DMS53 (cell line): ENCODE measurements at places on chromosomes 7 and 10.

GRCh38 chr7:24869572-24869971 is 110.4 kb downstream of the OSBPL3 start:
- no peak for DNase-seq

GRCh38 chr7:351681-352480 is 61.9 kb downstream of the FOXL3 start:
- DNase-seq, result no peak

- DNase-seq, result no peak
Observed at GRCh38 chr10:4347397-4347796, 478.6 kb upstream of the AKR1E2 start.

DNA sequence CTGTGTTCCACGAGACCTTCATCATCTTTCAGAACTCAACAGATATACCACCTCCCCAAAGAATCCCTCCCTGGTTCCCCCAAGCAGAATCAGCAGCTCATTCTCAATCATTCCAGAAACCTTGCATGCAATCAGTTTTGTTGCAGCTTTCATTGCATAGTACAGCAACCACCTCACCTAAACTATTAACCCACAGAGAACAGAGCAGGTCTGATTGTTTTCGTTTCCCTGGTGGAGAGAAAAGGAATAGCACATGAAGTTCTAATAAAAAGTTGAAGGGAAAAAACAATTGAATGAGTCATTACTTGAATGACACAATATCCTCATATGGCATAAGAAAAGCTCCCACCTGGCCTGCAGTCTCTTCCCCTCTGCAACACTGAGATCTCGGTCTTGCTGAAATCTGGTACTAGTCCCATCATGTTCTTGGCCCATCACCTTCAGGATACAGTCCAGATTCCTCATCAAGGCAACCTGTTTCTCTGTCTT is 147.1 kb upstream of the GDF10 start:
- peak; percentile 70 for DNase-seq

DNA sequence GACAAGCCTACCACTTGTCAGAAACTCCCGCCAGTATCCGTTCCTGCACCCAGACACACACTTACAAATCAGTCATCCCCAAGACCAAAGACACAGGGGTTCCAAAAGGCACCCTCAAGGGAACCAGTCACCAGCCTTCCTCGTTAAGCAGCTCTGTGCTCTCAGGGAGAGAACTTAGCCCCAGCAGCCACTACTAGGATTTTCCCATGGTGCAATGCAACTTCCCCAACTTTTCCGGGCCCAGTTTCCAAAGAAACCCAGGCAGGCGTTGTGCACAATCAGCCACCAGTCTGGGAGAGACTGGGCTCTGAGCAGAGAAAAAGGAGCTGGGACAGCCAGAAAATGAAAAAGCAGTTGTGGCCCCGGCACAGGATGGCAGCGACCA is 1.2 kb downstream of the DLG5 start:
- peak; percentile 41 for DNase-seq

DNA sequence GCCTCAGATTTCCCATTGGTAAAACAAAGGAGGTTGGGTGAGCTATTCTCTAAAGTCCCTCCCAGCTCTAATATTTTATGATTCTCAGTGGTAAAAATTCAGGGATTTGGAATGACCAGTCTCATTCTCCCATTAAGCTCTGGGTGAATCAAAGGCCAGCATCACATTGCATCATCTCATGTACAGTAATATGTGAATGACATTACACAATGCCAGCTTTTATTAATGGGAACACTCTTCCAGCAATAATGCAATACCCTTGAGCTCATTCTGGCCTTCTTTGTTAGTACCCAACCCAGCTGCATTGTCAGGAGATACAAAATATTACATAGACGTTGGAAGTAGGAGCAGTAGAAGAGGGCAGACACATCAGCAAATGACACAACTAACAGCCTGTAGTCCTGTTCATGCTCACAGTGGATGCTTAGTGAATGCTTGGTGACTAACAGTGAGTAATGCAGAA is 100.0 kb upstream of the EGR2 start:
- no peak for DNase-seq

DNA sequence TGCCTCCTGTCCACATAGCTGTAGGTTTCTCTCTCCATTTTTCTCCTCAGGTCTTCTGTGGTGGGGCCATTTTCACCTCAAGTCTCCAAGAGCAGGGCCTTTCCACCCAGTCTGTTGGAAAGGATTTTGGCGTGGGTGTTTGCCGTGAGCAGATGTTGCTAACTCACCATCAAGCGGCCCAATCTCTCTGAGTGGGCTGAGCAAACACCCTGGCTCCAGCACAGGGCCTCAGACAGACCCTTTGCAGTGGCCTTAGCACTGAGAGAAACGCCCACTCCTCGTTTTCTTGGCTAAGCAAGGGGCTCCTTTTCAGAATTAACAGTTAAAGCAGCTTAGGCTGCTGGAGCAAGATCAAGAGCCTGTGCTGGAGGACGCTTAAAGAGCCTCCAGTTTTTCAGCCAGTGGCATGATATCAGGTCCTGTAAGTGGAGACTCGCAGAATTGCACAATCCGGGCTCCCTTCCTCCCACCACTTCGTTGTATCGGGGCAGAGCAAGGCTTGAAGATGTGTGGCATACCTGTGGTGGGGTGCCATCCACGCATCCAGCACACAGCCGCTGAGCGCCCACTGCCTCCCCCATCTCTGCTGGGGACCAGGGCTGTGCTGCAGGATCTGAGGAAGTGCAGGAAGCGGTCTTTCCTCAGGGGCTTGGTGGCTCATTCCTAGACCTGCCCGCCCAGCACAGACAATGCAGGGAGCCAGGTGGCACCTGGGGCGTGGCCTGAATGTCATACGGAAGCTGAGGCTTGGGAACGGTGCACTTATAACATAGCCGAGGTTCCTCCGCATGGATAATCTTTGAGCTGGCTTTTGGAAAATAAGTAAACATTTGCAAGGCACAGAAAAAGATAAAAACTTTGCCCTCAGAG is 142.7 kb downstream of the ADARB2 start:
- DNase-seq, result no peak

- no peak for DNase-seq
Observed at GRCh38 chr7:123209786-123210185, 10.0 kb upstream of the SLC13A1 start.

DNA sequence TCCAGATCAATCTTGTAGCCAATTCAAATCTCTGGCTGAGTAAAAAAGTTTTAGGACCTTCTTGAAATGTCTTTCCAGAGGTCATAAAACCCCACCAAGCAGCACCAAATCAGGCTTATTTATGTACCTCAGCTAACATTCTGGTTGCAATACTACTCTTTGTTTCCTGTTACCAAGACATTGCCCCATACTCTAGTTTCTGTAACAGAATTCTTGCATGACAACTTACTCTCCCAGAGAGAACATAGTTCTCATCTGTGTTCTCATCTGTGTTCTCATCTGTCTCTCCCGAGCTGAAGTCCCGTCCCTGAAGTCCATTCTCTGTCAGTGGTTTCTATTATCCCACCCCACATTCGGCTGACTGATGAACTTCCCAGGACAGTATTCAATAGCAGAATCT is 1285.1 kb downstream of the XPNPEP1 start:
- DNase-seq, result no peak

DNA sequence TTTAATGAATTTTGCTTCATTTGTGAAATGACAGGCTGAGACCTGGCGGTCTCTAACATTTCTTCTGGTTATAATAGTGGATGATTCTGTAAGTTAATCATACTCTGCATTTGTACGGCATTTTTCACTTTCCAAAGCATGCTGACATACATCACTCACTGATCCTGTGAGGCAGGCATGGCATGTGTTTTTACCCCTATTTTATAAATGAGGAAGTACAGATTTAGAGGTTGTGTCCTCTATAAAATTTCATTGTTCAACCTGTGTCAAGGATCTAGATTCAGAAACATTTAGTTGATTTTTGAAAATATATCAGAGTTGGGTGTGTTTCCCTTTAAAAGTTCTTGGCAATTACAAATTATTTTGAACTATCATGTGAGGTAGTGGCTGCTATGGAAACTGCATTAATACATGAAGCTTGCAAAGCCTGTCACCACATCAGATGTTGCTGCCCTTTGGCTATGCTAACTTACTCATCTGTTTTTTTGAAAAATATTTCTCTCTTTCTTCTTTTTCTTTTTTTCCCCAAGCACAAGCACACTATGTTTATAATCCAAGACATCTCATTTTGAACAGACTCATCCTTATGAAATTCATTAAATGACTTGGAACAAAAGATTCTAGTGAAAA is 172.7 kb downstream of the GNAI1 start:
- peak; percentile 43 for DNase-seq
